ENCODE measurements at places on chromosomes 1 and 21.

DNA sequence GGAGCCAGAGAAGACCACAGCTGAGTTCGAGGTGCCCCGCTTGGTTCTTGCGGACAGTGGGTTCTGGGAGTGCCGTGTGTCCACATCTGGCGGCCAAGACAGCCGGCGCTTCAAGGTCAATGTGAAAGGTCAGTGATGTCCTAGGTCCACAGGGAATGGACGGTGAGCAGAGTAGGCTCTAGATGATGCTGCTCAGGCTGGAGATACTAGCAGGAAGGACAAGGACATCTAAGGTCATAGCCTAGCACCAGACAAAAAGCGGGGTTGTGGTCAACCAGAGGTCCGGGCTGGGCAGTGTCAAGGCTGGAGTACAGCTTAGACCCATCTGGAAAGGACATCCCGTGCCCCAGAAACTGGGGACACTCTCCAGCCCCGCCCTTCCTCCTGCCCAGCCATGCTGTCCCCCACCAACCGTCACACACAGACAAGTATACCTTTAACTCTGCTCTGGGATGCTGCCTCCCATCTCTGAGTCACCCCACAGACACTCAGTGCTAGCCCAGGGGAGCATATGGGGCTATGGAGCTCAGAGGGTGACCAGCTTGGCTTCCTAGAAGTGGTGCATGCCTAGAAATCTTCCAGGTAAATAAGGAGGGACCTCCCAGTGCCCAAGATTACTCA is 8.7 kb downstream of the TIE1 start:
- no peak for DNase-seq

- no peak for DNase-seq
These were observed 58.6 kb upstream of the PLXNA2 start for GRCh38 chr1:208302699-208303238.

GRCh38 chr1:205588636-205589035 is 43.2 kb downstream of the ELK4 start:
- no peak for DNase-seq

GRCh38 chr21:35342440-35342839 is 293.3 kb upstream of the RUNX1 start:
- no peak for DNase-seq

DNA sequence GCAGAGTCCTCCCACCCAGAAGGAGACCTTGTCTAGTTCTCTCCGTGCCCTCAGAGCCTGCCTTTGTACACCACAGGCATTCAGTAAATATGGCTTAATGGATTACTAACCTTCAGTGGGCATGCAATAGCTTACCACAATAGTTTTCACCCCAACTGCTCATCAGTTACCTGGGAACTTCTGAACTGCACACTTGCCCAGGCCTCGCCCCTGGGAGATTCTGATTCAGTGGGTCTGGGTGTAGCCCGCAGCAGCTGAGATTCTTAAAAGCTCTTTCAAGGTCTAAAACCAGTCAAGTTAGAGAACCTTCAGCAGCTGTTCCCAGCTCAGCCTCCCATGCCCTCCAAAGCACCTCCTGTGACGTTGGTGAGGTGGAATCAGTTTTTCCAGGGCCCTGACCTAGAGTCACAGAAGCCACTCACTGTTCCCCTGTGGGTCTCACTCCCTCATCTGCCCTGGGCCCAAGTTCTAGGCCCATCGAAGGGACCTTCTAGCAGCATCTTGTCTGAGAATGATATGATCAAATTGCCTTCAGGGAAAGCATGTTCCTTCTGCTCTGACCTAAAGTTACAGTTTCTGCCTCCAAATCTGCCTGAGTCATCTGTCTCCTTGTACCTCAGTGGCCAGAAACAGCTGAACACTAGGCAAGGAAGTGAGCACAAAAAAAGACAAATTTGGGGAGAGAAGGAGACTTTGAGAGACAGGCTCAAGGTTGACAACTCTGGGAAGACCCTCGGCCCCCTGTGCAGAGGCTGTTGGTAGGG is 10.8 kb downstream of the ASAP3 start:
- no peak for DNase-seq

DNA sequence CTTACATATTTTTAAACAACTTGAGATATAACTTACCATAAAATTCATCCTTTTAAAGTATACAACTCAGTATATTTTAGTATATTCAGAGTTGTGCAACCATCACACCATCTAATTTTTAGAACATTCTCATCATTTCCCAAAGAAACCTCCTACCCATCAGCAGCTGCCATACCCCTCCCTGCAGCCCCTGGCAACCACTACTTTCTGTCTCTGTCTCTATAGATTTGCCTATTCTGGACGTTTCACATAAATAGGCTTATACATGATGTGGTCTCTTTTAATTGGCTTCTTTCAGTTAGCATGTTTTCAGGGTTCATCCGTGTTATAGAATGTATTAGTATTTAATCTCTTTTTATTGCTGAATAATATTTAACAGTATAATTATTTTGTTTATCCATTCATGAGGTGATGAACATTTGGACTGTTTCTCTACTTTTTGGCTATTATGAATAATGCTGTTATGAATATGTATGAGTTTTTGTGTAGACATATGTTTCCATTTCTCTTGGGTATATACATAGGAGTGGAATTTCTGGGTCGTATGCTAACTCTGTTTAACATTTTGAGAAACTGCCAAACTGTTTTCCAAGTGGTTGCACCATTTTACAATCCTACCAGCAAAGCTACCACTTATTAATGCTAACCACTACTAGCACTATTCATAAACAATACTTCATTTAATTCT is 29.5 kb downstream of the WDR26 start:
- no peak for DNase-seq

GRCh38 chr1:25996966-25997827 is 666 bp downstream of the PAFAH2 start:
- DNase-seq, result no peak

GRCh38 chr1:92754000-92754718 is 30.7 kb downstream of the EVI5 start:
- DNase-seq, result no peak

- DNase-seq, result no peak
These were observed 84.1 kb upstream of the COX20 start for GRCh38 chr1:244751271-244751895.

GRCh38 chr1:43004587-43005459 is 46.2 kb upstream of the SLC2A1 start:
- no peak for DNase-seq

- no peak for DNase-seq
These were observed 47.0 kb downstream of the ACTL8 start for GRCh38 chr1:17802164-17802563.

DNA sequence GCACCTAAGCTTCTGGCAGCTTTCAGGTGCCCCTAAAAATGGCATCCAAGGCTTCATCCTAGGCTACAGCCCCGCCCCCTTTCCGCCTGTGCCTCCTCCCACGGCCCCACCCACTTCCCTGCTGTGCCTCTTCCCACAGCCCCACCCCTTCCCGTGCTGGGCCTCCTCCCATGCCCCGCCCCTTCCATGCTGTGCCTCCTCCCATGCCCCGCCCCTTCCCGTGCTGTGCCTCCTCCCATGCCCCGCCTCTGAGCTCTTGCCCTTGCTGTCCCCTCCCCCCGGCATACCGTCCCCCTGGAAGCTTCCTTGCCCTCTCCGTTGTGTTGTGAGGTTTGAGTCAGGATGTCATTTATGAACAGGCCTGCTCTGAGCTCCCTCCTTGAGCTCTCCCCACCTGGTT is 228.5 kb upstream of the AJAP1 start:
- DNase-seq, result no peak

GRCh38 chr1:66342707-66343106 is 191.2 kb upstream of the SGIP1 start:
- DNase-seq, result no peak

DNA sequence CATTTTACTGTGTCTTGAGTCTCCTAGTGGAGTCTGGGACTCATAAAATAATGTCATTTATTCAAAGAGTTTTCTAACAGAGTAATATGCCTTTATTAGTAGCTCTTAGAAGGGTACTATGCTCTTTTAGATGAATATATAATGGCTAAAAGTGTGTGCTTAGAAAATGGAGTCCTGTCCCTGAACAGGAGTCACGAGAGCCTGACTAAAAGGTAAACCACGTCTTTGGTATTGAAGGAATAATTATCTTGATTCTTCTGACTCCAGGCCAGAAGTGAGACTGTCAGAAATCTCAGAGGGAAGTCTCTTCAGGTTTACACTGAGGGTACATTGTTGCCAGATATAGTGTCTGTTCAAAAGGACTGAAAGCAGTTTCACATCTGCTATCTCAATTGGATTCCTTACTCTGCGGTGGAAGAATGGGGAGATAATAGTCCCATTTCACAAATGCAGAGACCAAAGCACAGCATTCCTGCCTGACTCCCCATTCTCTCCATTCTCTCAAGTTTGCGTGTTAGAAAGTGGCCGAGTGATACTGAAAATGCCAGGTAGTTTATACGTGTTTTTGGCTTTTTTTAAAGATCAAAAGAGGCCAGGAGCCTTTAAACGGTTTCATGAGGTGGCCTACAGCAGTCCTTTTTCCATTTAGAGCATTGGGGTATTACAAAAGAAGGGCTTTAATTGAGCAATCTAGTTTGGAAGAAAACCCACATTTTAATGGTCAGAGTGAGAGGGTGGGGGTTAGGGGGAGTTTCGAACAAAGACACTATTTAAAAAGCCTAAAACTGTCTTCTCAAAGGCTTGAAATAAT is 176.6 kb downstream of the VPS13D start:
- DNase-seq, result no peak

DNA sequence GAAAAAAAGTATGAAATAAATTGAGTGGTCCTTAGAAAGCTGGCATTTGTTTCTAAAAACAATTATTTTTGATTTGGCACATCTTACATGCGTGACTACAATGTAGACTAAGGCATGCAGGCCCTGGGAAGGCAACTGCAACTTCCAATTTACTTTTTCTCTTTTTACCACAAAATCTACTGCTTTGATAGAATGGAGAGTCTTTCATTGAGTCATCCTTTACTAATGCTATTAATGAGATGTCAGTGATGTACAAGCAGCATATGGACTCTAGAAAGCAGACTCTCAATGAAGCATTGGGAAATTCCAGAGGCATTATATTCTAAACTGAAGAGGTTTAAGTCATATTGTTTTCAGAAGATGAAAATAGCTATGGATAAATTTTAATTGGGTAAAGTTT is 29.6 kb upstream of the PRRX1 start:
- no peak for DNase-seq

GRCh38 chr1:170587253-170587593 is 55.3 kb downstream of the GORAB start:
- DNase-seq, result no peak

All from Panc1 (cell line).